ENCODE measurements at places on chromosomes 1 and 21.
A peak's percentile ranks its signal among the peaks of the same experiment; 100 is the strongest.

DNA sequence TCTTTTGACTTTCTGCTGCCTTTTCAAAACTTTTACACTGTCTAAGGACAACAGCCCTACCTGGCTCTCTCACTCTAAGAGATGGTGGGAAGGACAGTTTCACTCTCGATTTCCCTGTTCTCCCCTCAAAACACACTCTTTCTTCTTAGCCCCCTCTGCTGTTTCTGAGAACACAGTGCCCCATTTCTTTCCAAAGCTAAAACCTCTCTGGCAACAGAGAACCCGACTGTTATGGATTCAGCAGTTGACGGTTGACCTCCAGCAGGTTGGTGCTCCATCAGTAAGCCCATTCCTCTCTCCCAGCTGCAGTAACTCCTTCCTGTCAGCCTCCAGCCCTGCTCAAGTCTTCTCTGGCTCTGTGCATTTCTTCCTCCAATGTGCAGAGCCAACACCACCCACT, 88.2 kb upstream of the ABCD3 start:
- DNase-seq = no peak

GRCh38 chr1:7261490-7261889, 476.2 kb downstream of the CAMTA1 start:
- DNase-seq = no peak

DNA sequence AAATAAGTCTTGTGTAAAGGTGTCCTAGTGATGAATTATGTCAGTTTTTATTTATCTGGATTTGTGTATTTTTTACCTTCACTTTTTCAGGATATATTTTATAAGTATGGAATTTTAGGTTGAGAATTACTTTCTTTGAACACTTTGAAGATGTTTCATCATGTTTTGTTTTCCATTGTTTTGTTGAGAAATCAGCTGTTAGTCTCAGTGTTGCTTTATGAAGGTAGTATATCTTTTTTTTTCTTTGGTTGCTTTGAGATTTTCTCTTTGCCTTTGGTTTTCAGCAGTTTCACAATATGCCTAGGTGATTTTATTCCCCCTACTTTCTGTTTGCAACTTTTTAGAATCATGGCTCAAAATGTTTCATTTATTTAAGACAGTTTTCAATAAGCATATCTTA, 48.8 kb upstream of the PRKACB start:
- no peak for DNase-seq

DNA sequence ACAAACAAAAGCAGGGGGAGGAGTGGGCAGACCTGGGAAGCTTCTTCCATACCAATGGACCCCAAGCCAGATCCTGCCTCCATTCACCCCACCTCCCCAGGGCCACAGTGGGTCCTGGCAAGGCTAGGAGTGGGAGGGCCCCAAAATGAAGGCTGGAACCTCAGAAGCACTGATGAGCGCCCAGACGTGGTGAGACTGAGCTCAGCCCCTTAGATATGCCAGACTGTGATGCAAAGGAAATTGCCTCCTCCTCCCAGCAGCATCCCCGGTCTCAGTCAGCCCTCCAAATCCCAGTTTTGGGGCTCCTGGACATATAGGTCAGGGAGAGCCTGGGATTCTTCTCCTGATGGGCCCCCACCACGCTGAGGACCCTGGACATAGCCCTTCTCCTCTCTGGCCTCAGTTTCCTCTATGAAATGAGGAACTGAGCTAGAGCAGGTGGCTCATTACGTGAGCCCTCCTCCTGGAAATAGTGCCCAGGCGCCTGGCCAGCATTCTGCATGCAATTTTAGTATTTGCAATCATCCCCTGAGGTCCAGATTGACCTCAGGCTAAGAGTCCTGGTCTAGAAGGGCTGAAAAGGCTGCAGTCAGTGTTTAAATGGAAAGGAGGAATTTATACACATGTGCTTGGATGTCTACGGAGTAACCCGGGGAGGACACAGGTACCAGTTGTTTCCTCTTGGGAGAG, 33.5 kb downstream of the RHBG start:
- no peak for DNase-seq

DNA sequence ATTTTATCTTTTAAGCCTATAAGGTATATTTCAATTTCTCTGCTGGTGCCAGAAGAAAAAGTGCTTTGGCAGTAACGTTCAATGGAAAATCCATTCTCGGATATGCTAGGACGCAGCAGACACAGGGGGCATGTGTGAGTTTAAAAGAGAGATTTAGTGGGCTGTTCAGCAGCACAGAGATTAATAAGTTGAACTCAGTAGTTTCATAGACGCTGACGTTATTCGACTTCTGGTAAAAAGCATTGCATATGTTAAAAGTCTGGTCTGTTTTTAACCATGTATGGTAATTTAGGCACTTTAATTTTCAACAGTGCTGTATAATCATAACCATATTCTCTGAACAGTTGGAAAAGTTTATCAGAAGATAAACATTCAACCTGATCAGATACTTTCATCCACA, 99.6 kb downstream of the ATP6V1G3 start:
- DNase-seq = no peak

DNA sequence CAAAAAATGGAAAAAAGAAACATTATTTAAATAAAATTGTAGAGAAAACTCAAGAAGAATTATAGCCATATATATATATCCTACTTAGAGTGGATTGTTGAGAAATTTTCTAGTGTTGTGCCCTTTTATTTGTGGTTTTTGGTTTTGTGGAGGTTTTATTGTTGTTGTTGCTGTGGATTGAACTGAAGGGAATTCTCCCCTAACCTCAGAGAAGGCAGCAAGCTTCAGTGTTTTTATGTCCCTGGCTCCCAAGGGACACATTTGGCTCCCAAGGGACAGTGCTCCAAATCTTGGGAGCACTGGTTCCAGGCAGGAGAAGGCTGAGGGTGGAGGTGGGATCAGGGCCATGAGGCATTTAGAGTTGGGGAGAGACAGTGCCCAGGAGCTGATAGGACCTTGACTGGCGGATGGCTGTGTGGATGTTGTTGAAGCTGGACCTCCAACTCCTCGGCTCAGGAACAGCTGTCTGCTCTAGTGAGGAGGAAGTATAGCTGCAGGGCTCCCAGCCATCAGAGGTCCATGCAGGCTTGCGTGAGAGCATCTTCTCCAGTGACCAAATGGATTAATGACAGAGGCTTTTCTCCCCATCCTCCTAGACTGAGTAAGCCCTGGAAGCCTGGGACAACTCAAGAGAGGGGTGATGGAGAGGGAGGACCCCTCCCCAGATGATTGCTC, 100.5 kb downstream of the TEX35 start:
- DNase-seq = no peak

GRCh38 chr21:36437745-36438128, 42.2 kb downstream of the CLDN14 start:
- DNase-seq = no peak

DNA sequence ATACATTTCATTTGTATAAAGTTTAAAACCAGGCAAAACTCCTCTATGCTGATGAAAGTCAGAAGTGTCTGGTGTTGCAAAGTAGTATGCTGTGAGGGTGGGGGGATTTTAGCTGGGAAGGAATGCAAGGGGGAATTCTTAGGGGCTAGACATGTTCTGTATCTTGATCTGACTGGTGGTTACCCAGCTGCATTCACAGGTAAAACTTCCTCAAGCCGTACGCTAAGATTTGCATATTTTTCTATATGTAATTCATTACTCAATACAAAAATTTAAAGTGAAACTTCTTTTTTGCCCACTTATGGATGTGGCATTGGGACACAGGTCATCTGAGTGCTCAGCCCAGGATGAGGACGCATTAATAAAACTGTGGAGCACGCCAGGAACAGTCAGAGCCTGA, 323.3 kb downstream of the PAPPA2 start:
- DNase-seq = no peak

DNA sequence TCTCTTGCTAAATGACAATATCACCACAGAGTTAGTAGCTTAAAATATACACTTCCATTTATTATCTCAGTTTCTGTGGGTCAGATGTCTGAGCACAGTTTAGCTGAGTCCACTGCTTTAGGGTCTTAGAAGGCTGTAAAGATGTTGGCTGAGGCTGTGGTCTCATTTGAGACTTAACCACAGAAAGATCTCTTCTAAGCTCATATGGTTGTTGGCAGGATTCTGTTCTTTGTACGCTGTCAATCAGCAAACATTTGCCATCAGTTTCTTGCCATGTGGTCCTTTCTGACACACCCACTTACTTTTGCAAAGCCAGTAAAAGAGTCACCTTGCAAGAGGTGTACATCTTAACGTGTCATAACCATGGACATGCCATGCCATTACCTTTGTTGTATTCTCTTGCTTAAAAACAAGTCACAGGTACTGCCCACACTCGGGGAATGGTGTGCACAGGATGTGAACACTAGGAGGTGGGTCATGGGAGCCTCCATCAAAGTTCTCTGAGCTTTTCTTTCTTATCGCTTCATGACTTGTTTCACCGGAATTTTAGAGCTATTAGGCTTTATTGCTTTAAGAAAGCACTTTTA, 18.7 kb downstream of the DYRK1A start:
- no peak for DNase-seq

DNA sequence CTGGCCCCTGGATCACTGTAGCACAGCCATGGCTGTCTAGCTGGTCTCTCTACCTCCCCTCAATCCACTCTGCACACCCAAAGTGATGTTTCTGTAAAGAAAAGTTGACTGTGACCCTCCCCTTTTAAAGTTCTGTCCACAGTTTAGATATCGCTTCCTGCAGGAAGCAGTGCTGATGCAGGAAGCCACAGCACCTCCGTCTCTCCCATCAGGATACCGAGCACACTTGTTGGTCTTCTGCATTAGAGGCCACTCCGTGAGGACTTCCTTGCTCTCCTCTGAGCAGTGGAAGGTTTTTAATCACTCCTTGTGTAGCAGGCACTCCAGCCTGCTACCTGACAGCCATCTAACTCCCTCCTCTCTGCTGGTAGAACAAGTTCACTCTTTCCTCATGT, 69.5 kb downstream of the GADD45A start:
- DNase-seq = no peak

GRCh38 chr1:38123356-38124135, 77.0 kb upstream of the POU3F1 start:
- no peak for DNase-seq

GRCh38 chr1:107883562-107883961, 81.4 kb downstream of the VAV3 start:
- no peak for DNase-seq

DNA sequence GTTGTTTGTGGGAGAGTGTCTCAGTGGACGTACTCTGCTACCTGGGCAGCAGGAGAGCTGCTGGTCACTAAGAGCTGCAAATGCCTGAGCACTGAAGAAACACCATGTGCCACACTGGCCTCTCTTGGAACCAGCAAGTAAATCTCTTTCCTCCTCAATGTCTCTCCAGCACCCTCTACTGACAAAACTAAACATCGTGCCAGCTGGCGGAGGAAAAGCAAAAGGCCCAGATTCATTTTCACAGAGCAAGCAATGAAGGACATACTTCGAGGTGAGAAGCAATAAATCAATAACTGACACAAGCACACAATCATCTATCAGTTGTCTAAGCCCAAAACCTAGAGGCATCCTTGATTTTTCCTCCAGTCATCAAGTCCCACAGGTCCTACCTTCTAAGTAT, 78.1 kb downstream of the RERE start:
- no peak for DNase-seq

DNA sequence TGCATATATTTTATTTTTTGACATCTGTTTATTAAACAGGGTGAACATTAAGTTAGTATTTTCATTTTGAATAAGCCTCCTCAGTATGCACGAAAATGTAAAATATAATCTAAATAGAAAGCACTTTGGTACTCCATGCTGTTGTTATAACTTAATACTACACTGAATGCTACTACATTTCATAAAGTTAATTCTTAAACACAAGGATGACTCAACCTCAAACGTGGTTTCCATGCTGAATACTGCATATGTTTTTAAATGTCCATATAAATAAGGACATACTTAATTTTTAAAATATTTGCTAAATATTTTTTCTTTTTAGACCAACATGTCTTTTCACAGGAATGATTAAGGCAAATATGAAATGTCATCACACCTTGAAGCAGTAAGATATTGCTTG, 83.9 kb downstream of the USP24 start:
- DNase-seq = no peak

GRCh38 chr1:234961456-234962339, 166.9 kb downstream of the TOMM20 start:
- DNase-seq = no peak

DNA sequence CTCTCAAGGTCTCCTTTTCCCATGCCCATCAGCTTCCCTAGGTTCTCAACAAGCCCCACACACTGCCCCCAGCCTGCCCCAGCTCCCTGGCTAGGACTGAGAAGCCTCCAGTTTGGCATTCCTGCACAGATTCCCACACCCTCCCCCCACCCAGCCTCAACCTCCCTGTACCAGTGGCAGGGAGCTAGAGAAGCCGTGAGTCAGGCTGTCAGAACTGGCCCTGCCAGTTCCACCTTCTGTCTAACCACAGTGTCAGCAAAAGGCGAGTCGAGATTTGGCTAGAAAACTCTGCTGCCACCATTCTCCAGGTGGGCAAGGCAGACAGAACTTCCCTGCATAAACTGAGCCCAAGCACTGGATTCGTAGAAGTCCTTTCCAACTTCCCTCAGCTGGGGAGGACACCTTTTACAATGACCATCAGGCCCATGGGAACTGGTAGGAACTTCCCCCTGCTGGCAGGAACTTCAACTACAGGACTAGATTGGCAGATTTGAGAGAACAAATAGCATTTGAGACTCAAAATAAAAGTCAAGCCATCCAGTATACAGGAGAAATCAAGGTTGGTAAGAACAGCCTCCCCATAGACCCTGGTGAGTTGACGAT, 31.0 kb downstream of the TNNT2 start:
- DNase-seq = peak; percentile 27

DNA sequence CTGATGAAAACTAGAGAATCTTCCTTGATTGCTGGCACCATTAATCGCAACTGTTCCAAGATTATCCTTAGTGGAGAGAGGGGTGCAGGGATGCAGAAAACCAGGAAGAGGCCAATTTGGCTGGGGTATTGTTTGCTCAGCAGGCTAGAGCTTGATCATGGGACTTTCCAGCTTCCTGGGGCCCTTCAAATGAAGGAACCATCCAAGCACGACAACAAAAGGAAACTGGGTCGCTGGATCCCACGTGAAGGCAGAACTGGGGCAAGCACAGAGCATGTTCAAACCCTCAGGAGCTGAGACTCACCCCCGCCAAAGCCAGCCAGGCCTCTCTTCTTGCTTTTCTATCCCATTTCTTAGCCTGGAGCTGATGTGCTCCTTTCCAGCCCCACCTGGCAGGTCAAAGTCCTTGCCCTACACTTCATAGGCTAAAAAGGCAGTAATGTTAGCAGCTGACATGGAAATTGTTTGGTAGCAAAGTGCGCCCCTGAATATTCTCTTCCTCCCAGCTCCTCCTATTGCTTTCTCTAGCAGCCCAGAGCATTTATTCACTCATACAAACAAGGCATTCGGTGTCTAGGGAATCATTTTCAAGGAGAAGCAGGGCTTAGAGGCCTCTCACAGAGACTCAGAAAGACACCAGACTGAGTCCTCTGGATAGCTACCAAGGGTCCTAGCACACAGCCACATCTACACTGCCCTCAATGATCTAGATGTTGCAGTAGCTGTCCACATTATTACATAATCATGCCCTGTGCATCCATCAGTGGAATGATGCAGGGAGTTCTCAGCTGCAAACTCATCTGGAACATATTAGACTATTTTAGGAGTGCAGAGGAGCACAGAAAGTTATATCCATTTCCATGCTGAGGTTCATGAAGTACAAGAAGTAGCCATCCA, 11.5 kb downstream of the KCNA2 start:
- peak; percentile 56 for DNase-seq
